ENCODE measurements at places on chromosomes 3 and 15.

GRCh38 chr3:43255662-43256061 is 30.7 kb upstream of the SNRK start:
- no peak for DNase-seq

DNA sequence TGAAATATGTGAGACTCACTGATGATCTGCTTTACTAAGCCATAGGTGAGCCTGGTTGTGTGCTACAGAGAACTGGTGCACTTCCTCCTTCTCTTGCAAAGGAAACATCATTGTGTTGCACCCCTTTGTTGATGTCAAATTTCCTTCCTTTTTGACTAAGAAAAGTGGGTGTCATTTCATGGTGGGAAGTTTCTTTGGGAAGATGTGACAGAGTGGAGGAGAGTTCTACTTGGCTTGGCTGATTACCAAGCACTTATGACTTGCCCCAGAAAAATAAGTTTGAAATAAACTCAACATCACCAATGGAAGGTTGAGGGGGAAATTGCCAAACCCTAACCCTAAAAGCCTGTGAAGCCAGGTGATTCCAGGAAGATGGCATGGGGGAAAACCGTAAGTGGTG is 53.5 kb upstream of the KIF23 start:
- no peak for DNase-seq

GRCh38 chr15:43777267-43777914 is 625 bp upstream of the ELL3 start:
- DNase-seq = no peak

GRCh38 chr3:70137366-70137765 is 137.8 kb downstream of the SAMMSON start:
- DNase-seq = no peak

GRCh38 chr15:43293432-43293831 is 26.7 kb upstream of the TGM5 start:
- DNase-seq = no peak

DNA sequence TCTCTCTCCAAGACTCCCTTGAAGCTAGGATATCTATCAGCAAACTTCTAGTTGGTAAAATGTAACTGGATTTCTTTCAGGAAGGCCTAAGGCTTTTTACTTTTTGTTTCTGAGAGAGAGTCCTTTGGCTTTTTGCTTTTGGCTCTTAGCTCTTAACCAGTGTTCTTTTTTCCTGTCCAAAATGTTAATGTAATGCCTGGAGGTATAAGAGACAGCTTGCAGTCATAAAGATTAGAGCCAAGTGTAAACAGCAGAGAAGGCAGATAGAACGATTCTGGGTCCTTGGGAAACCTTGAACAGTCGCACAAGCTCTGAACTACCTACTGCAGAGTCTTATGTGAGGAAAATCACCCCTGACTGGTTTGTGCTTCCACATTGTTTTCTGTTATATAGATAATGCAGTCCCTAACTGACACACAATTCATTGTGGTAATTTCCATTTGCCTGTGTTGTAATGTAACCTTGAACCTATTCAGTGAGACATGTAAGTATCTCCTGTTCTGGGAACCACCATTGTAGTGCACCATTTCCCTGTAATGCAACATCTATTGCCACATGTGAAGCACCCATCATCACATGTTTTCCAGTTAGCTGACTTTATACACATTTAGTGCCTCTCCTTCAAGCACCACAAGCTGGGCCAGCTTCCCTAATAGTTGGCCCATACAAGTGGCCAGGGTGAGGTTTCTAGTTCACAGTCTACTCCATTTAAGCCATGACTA is 1311.9 kb downstream of the ROBO1 start:
- DNase-seq = no peak

GRCh38 chr3:157104928-157105652 is 54.9 kb downstream of the CCNL1 start:
- no peak for DNase-seq

DNA sequence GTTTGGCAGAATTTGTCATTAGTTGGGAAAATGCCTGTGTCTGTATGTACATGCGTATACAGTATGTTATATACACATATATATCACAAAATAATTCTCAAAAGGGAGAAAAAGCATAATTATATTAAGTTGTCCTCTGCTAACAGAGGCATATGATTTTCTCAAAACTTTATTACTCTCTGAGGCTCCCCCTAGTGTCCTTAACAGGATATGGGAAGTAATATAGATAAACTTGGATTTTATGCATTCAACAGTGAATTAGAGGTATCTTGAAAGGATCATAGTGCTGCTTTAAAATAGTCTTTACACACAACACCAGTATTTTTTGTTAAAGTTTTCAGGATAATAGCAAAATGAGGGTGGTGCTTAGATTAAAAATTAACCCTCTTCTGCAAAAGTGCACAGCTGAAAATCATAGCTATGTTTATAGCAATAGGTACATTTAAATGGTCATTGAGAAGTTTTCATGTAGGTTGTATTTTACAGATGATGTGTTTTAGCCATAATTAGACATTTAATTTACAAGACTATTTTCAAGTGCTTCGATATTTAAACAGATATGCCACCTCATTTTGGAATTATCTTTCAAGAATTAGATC is 454.0 kb upstream of the ROBO2 start:
- no peak for DNase-seq

- no peak for DNase-seq
These were observed 190.1 kb downstream of the GOLGA6L6 start for GRCh38 chr15:20351448-20351971.

DNA sequence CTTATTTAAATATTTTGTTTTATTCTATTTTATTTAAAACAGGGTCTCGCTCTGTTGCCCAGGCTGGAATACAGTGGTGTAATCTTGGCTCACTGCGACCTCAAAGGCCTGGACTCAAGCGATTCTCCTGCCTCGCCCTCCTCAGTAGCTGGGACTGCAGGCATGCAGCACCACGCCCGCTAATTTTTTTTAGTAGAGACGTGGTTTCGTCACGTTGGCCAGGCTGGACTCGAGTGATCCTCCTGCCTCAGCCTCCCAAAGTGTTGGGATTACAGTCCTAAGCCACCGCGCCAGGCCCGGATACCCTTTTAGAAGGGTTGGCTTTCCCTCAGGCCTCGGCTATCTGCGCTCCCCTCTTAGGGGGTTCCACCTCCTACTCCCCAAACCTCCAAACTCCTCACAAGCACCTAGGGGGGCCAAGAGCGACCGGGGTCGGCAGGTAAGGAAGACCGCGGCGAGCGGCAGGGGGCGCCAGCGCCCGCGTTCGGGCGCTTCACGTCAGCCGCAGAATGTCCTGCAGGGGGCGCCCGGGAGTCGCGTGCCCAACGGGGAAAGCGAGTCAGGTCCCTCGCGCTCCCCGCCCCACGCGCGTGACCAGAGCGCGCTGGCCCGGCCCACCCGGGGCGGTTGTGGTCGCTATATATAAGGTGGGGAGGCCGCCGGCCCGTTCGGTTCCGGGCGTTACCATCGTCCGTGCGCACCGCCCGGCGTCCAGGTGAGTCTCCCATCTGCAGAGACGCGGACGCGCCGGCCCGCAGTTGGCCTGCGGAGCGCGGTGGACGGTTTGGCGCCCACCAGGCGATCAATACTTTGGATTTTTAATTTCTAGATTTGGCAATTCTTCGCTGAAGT is 51.8 kb upstream of the GATM start:
- no peak for DNase-seq

DNA sequence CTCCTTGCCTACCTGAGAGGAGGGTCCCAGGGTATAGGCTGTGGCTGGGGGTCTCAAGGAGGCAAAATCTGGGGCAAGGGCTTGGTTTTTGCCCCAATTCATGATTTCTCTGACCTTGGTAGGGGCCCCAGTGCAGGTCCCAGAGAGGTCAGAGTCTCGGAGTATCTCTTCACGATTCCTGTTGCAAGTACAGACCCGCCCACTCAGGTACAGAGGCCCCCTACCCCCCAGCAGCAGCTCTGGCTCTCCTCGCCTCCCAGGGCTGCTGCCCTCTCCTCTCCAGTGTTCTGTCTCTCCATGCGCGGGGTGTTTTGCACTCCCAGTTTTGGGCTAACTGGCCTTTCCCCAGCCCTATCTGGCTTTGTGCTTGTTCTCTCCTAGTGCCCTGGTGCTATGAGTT is 5.4 kb upstream of the JMJD7 start:
- no peak for DNase-seq

- no peak for DNase-seq
These were observed 24.3 kb upstream of the CP start for GRCh38 chr3:149245738-149246451.

GRCh38 chr15:76155731-76156130 is 95.9 kb downstream of the TMEM266 start:
- DNase-seq = no peak

DNA sequence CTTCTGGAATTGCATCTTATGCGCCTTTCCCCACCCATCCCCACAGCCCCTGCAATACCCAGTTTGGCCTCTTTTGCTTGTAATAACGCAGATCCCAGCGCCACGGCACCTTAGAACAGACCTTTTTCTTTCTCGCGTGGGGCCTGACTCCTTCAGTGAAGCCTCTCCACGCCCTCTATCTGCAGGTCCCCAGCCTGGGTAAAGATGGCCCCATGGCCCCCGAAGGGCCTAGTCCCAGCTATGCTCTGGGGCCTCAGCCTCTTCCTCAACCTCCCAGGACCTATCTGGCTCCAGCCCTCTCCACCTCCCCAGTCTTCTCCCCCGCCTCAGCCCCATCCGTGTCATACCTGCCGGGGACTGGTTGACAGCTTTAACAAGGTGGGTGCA is 594 bp downstream of the CRELD1 start:
- DNase-seq = no peak

DNA sequence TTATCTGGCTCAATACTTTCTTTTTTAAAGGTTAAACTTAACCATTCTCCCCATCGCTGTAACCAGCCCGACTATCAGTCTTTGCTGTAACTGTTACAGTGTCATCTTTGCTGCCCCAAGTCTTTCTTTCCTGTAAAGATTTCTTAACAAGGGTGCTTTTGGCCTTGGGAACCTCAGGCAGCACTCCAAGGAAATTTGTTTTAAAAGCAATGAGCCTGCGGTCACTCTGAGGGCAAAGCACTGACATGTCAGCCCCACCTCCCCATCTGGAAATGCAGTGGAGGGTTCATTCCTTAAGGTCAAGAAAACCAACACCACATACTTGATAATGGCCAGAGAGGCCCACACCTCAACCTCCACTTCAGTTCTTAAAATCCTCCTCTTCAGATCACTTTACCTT is 3.2 kb downstream of the TRANK1 start:
- no peak for DNase-seq

- DNase-seq = no peak
These were observed 27.5 kb upstream of the NDUFB4 start for GRCh38 chr3:120568598-120568997.

DNA sequence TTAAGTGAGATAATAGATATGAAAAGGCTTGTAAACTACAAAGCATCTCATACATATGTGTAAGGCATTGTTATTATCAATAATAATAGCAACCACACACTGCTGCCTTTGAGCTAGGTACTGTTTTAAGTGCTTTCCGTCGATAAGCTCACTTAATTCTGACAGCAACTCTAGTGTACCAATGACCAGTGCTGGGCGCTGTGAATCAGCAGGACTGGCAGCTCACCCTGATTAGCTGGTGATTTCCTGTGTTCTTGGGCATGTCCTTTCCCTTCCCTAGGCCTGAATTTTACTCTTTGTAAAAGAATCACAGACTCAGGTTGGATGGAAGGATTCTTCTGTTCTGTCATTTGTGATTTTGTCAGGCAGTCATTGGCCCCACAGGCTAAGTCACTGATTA is 215.6 kb downstream of the LPP start:
- no peak for DNase-seq

DNA sequence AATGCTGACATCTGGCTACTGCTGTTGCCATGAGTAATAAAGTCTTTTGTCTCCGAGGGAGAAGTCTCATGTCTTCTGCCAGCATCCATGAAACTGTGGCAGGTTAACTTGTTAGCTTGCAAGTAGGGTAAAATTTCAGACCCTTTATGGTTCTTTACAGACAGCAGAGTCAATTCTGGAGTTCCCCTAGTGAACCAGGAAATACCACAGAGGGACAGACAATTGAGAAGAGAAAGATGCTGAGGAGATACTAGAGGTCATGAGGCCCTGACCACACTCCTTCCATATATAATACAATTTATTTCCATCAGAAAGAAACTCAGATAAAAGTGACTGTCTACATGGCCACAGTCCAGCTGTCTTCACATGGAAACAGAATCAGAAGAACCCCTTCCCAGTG is 38.1 kb downstream of the NMNAT3 start:
- no peak for DNase-seq

GRCh38 chr3:178456621-178457285 is 79.5 kb upstream of the KCNMB2 start:
- DNase-seq = no peak

DNA sequence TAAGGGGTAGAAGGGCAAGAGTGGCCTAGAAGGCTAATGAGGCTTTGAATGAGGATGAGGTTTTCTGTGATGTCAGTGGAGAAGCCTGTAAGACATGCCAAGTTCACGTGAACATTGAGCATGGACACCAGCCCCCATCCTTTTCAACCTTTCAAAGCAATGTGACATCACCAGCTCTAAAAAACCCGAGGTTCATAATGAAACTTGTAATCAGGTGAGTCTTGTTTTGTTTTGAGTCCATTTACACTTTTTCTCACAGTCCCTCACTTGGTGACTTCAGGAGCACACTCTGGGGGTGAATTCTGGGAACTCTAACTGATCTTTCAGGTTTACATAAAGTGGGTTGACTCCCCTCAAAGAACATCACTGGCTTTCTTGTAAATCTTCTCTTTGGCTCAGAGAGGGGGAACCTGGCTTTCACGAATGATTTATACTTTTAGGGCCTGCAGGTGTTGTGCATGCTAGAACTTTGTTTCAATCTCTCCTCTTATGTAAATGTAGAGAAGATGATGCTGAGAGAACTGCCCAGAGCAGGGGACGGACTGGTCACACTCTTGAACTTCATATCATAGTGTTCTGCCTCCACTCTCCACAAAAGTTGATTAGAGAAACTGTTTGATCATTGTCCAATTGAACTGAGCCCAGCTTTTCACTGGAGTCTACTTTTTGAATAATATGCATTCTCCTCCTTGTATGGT is 224.7 kb upstream of the SATB1 start:
- DNase-seq = no peak

DNA sequence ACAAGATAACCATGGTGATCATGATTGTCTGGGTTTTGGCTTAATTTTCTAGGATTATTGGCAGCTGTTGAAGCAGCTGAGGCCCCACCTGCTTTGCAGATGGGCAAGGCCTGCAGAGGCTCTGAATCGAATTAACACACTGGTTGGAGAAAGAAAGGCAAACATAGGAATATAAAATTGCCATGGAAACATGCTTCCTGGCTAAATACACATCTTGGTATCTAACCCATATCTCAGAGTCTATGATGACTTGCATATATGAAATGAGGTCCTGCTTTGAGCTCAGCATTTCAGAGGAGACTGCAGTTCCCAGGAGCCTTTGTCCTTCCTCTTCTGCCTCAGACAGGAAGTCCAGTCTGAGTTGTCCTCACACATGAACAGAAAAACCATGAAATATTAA is 24.3 kb upstream of the SV2B start:
- DNase-seq = no peak

DNA sequence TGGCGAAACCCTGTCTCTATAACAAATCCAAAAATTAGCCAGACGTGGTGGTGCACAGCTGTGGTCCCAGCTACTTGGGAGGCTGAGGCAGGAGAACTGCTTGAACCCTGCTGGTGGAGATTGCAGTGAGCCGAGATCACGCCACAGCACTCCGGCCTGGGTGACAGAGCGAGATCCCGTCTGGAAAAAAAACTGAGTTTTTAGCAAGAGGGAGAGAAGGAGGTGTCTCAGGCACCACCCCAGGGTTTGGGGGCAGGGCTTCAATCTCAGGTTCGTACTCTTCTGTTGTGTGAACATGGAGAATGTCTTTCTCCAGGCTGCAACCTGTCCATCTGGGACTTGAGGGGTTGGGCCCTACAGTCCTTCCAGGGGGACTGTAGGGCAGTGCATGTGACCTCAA is 2.7 kb downstream of the CHRNA3 start:
- no peak for DNase-seq

All from NCI-H187 treated with DMSO at 0.1 percent for 48 hours (cell line).